Foreskin fibroblast (primary cell): ENCODE measurements at places on chromosomes 12 and 14.

DNA sequence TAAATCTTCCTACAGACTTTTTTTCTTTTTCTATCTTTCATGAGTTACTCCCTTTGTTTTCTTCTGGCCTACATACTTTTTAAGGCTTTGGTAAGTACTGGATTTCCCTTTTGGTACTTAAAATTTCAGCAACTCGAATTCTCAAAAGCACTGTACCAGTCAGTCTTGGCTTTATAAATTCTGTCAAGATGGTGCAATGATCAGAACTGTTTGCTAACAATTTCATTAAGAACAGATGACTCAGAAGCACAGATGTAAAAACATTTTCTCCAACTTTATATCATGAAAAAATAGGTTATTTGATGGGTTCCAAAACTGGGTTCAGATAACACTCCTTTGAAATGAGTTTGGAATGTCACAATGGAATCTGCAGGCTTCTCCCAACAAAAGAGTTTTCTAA is 1961.8 kb upstream of the FLRT2 start:
- DNase-seq: peak; percentile 64

- no peak for DNase-seq
Observed at GRCh38 chr12:87047691-87048090, 791.5 kb upstream of the MGAT4C start.

DNA sequence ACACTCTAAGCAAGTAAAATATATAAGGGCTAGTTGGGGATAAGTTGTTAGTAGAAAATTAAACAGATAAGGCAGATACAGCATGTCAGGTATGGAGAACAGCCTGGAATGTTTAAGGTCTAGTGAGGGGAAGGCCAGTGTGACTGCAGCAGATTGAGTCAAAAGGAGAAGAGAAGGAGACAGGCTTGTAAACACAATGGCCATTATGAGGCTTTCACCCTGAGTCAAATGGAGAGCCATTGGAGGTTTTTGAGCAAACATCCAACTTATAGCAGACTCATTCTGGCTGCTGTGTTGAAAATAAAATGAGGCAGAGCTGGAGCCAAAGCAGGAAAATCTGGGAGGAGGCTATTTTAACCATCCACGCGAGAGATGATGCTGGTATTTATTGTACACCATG is 142.0 kb downstream of the DUSP6 start:
- DNase-seq: no peak

DNA sequence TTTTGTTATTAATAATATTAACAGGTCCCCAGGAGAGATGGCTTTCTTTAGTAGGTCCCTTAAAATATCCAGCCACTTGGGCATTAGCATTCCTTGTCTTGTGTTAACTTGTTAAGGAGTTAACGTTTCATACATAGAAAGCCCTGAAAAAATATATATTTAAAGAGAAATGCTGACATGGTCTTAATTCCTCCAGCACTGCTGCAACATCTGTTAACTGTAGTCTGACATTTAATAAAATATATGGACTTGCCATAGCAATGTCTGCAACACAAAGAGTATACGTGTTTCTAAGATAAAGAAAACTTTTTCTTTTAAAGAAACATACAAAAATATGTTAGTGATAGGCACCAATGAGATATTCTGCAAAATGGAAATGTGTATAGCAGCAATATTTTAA is 10.0 kb downstream of the SLC38A4 start:
- no peak for DNase-seq

- DNase-seq: peak; percentile 28
Observed at GRCh38 chr12:530308-530707, 70.6 kb downstream of the B4GALNT3 start.

DNA sequence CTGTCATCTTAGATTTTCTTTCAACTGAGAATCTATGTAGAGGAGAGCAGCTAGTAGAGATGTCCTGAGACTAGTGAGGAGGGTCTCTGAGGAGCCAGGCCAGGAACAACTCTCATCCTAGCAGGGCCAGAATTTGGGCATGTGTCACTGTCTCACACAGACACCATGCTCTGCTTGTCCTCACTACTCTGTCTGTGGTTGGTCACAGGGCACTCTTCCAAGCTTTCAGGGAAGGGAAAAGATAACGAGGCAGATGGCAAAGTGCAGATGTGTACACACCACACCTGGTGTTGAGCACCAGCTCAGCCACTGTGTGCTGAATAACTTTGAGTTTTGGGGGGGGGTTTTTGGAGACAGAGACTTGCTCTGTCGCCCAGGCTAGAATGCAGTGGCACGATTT is 2.5 kb downstream of the SSPN start:
- no peak for DNase-seq

GRCh38 chr14:71478542-71478941 is 453.7 kb upstream of the RGS6 start:
- peak; percentile 41 for DNase-seq

- DNase-seq: no peak
Observed at GRCh38 chr14:102205560-102205959, 65.9 kb downstream of the WDR20 start.

DNA sequence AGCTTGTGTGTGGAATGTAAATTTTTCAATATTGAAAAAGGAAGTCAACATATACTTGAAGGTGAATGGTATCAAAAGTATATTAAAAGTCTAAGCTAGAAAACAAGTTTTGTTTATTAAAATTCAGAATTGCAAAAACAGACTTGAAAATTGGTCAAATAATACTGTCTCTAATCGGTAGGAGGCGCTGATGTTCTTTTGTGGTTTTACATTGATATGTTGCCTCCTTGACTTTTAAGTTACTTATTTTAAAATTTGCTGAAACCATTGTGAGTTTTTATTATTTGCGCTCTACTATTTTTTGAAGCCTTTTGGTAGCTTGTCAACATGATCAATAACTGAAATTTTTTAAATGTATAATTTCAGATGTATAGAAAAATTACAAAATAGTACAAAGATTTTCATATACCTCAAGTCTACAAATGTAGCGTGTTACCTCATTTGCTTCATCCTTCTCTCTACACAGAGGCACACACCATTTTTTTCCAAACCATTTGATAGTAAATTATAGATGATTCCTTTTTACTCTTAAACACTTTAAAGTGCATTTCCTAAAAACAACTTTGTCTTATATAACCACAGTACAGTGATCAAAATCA is 6.9 kb downstream of the RTRAF start:
- peak; percentile 75 for DNase-seq

- DNase-seq: peak; percentile 64
Observed at GRCh38 chr12:48542300-48542928, 17.0 kb downstream of the OR8S1 start.

DNA sequence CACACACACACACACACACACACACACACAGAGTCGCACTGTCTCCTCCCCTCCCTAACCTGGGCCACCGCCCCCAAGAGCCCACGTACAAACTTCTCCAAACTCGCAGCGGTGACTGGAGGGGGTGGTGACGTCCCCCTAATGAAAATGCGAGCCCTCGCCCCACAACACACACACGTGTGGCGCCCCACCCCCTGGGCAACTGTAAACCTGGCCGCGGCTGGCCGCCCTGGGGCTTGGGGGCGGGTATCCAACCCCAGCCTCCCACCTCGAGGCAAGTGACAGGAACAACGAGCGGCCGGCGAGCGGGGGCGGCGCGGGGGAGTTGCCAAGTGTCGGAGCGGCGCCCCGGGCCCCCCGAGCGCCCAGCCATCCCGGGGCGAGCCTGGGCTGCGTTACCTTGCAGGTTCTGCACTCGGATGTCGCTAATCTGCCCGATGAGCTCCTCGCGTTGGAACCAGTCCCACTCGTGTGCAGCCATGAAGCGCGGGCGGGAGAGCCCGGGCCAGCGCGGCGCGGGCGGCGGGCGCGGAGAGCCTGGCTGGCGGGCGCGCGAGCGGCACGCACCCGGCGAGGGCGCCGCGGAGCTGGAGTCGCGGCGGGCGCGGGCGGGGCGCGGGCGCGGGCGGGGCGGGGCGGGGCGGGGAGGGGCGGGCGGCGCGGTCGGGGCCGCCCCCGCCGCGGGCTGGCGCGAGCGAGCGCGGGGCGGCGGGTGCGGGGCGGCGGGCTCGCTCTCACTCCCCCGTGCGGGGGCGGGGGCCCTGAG is at the start of gene CLMN:
Gene CLMN, minus strand, starts transcription at position 597 of the 766 bp plus-strand sequence. Its CDS starts 116 bp downstream, at position 481.
- DNase-seq: peak; percentile 15

DNA sequence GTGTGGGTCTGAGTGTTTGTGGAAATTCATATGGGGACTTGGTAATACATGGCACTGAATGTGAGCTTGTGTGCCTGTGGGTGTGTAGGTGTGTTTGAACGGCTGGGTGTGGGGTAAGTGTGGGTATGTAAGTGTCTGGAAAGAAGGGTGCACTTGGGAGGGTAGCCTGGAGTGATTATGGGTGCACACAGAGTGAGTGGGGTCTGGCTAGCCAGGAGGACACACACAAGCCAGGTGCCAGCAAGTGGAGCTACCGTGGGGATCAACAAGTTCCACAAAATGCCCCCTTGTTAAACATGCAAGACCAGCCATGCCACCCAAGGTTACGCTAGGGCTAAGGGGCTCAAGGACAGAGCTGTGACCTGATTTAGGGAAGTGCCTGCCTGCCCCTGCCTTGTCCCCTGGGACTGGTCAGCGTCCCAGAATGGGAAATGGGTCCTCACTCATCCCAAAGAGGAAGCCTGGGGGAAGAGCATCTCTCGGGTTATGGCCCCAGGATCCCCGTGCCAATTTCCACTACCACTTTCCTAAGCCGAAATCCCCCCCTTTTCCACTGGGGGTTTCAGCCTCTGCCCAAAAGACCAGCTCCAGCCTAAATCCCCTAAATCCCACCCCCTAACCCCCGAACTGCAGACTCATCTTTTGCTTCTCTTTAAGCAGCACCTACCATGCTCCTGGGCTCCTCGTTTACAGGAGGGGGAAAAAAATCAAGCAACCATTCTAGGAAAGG is 118.6 kb downstream of the DICER1 start:
- no peak for DNase-seq

DNA sequence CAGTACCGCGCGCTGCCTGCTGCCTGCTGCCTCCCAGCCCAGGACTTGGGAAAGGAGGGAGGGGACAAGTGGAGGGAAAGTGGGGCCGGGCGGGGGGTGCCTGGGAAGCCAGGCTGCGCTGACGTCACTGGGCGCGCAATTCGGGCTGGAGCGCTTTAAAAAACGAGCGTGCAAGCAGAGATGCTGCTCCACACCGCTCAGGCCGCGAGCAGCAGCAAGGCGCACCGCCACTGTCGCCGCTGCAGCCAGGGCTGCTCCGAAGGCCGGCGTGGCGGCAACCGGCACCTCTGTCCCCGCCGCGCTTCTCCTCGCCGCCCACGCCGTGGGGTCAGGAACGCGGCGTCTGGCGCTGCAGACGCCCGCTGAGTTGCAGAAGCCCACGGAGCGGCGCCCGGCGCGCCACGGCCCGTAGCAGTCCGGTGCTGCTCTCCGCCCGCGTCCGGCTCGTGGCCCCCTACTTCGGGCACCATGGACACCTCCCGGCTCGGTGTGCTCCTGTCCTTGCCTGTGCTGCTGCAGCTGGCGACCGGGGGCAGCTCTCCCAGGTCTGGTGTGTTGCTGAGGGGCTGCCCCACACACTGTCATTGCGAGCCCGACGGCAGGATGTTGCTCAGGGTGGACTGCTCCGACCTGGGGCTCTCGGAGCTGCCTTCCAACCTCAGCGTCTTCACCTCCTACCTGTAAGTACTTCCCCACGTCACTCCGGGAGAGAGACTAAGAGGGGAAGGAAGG is at the start of gene LGR5:
Gene LGR5, plus strand, starts transcription at position 186 of the 732 bp plus-strand sequence. Its CDS starts 283 bp downstream, at position 469.
- DNase-seq: peak; percentile 57

DNA sequence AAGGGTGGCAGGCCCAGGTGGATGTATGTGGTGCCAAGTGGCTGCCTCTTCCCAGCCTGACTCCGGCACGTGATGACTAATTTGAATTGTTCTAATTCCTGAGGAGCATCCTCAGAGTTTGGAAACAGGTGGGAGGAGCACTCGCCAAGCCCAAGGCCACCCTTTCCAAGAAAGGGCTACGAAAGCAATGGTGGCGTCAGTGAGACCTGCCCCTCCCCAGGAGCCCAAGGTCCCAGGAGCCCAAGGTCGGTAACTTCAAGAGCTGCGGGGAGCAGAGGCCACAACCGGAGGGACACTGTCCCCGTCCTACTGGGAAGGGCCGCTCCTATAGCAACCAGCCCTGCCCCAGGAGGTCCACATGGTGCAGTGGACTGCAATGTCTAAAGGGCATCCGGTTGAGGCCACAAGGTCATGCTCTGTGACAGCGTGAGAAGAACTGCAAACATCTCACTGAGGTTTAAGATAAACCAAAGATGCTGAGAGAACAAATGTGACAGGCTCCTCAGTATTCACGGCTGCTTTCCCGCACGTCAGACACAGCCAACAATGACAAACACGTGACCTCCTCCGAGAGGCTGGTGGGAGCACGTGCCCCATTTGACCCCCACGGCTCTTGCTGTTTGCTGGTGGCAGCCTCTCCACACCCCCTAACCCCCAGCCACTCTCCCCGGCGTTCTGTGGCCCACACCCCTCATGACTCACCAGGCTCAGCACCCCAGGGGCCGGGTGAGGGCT is 79.6 kb downstream of the ITPK1 start:
- DNase-seq: no peak

- DNase-seq: peak; percentile 87
Observed at GRCh38 chr12:4275016-4275869, 1.7 kb downstream of the CCND2 start.

DNA sequence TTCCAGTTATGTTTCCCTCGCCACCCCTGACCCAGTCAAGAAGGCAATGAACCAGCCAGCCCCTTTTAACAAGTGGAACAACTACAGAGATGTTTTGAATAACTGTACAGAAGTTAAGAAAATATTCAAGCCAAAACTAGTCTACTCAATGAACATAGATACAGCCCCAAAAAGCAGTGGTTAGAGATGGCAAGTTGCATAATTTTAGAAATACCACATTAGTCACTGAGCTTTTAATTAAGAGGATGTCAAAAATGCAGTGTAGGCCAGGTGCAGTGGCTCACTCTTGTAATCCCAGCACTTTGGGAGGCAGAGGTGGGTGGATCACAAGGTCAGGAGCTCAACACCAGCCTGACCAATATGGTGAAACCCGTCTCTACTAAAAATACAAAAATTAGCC is 27.2 kb downstream of the PROX2 start:
- DNase-seq: no peak

GRCh38 chr12:9588749-9589148 is 19.0 kb downstream of the KLRB1 start:
- peak; percentile 1 for DNase-seq

- DNase-seq: no peak
Observed at GRCh38 chr12:26867080-26867479, 34.1 kb upstream of the ITPR2 start.

GRCh38 chr14:24705840-24706239 is 71.8 kb upstream of the GZMB start:
- DNase-seq: no peak
